ENCODE measurements at places on chromosomes 3 and 15. TPM values are rescaled to one million over a fixed set of nuclear protein-coding genes. Genes with fewer than 3 reads are reported as not detected.

DNA sequence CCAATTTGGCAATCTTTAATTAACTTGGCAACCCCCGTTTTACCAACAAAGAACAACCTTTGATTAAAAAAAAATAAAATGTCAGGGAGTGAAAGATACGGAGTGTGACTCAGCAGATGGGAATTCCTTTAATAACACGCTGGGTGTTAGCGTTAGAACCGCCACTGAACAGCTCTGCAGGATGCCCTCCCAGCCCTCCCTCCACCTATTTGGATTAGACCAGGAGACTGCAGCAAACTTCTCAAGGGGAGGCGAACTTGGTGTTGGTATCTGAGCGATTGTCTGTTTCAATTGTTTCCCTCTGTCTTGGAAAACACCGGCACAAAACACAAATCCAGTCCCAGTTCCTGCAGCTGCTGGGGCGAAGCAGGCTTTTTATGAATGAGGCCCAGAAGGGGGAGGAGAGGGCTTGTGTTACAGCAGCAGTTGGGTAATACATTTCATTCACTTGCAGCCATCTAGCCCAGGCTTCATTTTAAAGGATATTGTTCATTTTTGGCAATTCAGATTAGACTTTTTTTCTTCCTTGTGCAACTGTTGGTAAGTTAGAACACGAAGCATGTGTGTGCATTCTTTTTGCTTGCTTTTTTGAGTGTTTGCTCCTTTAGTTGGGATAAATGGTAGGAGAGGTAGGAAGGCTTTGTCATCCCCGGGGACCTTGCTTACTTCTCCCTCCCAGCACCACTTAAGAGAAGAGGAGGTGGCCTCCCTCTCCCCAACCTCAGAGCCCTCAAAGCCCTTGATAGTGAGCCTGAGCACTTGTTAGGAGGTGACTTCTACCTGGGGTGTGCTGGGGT, 152.3 kb downstream of the IGF1R start:
- no peak overlapping the region for H3K4me3 ChIP-seq
- peaks cover 24% of the 10 kb centered on the region for H3K4me1 ChIP-seq
- H3K27me3 ChIP-seq, result no peaks in the 10 kb centered on the region
- H3K36me3 ChIP-seq, result no peaks in the 10 kb centered on the region
- H3K27ac ChIP-seq, result no peak overlapping the region
- DNase-seq, result no peak

DNA sequence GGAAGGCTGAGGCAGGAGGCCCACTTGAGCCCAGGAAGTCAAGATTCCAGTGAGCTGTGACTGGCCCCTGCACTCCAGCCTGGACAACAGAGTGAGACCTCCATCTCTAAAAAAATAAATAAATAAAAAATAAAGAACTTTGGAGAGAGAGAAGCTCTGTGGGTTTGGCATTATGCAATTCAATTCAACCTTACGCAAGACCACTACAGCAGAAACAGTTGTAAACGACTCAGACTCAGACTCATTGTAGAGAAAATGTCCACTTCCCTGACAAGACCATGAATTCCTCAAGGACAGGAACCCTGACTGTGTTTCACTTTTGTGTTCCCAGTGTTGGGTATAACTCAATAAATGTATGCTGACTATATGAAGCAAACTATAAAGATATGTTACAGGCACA, 90.3 kb upstream of the C3orf80 start:
- no peaks in the 10 kb centered on the region for H3K27me3 ChIP-seq
- no peaks in the 10 kb centered on the region for H3K36me3 ChIP-seq
- no peak for DNase-seq
- no peaks in the 10 kb centered on the region for H3K4me1 ChIP-seq

GRCh38 chr3:38985981-38986380, 65.8 kb downstream of the SCN11A start:
- H3K27ac ChIP-seq, result no peak overlapping the region
- no peaks in the 10 kb centered on the region for H3K36me3 ChIP-seq
- DNase-seq, result no peak
- H3K4me3 ChIP-seq, result no peak overlapping the region
- H3K4me1 ChIP-seq, result no peaks in the 10 kb centered on the region
- H3K27me3 ChIP-seq, result no peaks in the 10 kb centered on the region

Gene C3orf70
- polyA plus RNA-seq, result 4.5 TPM

Gene PRKAR2A
- polyA plus RNA-seq, result 10.7 TPM

Gene PRR23C
- polyA plus RNA-seq, result 0.25 TPM

Data from aorta (tissue), 5 donors.